Activated naive CD8-positive, alpha-beta T cell treated with anti-CD3 and anti-CD28 coated beads, Interleukin-2, amount 10 ng/mL, durations not matched to agents 7 days and 5 days (primary cell): ENCODE measurements at places on chromosomes 2 and 18. TPM values are rescaled to one million over a fixed set of nuclear protein-coding genes. Genes with fewer than 3 reads are reported as not detected.
A peak's percentile ranks its signal among the peaks of the same experiment; 100 is the strongest.

Gene GPR75
- 3.3 TPM for total RNA-seq

Gene NEB
- 1.2 TPM for total RNA-seq

- no peaks in the 10 kb centered on the region for H3K4me1 ChIP-seq
- H3K27ac ChIP-seq, result no peak overlapping the region
- H3K36me3 ChIP-seq, result no peaks in the 10 kb centered on the region
Measured at GRCh38 chr18:77360315-77361190, 110.9 kb downstream of the GALR1 start.

Gene ANKRD30BL
- total RNA-seq, result 0.20 TPM

- no peaks in the 10 kb centered on the region for H3K36me3 ChIP-seq
- no peak overlapping the region for H3K4me3 ChIP-seq
- H3K27me3 ChIP-seq, result no peaks in the 10 kb centered on the region
- H3K27ac ChIP-seq, result no peak overlapping the region
- DNase-seq, result no peak
- no peaks in the 10 kb centered on the region for H3K4me1 ChIP-seq
Measured at GRCh38 chr2:140667203-140667602, 1463.6 kb downstream of the LRP1B start.

DNA sequence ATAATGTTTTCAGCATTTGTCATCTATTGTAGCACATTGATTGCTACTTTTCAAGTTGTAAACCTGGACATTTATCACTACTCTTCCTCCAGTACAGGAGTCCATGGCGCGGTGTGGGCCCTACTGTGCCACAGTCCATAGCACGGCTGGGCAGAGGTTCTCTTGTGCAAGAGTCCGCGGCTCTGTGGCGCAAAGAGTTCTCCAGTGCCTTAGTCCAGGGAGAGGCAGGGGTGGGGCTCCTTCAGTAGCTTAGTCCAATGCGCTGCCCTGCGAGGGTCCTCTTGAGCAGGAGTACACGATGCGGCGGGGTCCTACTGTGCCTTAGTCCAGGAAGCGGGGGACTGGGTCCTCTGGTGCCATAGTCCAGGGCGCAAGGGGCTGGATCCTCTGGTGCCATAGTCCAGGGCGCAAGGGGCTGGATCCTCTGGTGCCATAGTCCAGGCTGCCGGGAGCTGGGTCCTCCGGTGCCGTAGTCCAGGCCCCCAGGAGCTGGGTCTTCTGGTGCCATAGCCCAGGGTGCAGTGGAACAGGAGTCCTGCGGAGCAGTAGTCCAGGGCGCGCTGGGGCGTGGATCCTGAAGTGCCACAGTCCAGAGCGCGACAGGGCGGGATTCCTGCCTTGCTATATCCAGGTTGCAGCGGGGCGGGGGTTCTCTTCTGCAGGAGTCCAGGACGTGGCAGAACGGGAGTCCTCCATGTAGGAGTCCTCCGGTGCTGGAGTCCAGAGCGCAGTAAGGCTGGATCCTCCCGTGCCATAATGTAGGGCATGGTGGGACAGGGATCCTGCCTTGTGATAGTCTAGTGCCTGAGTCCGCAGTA is 129.3 kb downstream of the CCDC74A start:
- no peaks in the 10 kb centered on the region for H3K36me3 ChIP-seq
- peaks cover 33% of the 10 kb centered on the region for H3K27me3 ChIP-seq
- H3K4me3 ChIP-seq, result no peak overlapping the region

GRCh38 chr2:71629771-71630453 is 176.6 kb downstream of the DYSF start:
- H3K27ac ChIP-seq, result no peak overlapping the region
- no peaks in the 10 kb centered on the region for H3K36me3 ChIP-seq
- peaks cover 24% of the 10 kb centered on the region for H3K27me3 ChIP-seq
- DNase-seq, result no peak

DNA sequence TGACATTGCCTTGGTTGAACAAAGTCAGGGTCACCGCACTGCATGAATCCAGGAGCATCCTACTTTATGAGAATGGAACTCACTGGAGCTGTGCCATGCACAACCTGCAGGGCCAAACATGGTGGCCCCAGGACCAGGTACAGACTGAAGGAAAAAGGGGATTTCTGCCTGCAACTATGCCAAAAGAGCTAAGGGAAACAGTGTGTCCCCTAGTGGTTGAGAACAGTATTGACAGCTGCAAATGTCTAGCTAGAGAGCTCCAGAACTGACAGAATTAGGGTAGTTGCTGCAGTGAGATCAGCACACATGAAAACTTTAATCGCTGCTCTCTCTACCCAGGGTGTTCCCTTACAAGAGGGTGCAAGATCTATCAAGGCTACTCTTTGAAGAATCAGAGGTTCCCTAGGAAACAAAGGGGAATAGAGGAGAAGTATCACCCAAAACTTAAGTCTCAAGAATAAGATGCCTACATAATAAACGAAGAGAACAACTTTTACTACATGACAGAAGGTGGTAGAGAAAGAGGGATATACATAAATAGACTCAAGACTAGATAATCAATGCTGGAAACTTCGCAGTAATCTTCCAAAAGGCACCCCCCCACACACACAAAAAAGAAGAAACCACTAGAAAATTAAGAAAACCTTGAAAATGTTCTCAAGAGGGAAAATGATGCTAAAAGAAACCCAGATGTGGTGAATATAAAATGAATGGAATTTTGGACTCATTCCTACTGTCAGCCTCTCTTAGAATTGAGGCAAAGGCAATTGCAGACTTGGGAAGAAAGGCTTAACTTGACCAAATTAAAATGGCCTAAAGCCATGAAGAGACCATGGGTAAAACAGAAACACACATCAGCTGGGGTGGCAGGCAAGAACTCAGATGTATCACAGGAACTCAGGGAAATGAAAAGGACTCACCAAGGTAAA is 43.6 kb upstream of the IHH start:
- no peak for DNase-seq
- H3K4me3 ChIP-seq, result no peak overlapping the region
- H3K36me3 ChIP-seq, result peaks cover 5% of the 10 kb centered on the region
- peaks cover 2% of the 10 kb centered on the region for H3K27me3 ChIP-seq
- no peak overlapping the region for H3K27ac ChIP-seq

DNA sequence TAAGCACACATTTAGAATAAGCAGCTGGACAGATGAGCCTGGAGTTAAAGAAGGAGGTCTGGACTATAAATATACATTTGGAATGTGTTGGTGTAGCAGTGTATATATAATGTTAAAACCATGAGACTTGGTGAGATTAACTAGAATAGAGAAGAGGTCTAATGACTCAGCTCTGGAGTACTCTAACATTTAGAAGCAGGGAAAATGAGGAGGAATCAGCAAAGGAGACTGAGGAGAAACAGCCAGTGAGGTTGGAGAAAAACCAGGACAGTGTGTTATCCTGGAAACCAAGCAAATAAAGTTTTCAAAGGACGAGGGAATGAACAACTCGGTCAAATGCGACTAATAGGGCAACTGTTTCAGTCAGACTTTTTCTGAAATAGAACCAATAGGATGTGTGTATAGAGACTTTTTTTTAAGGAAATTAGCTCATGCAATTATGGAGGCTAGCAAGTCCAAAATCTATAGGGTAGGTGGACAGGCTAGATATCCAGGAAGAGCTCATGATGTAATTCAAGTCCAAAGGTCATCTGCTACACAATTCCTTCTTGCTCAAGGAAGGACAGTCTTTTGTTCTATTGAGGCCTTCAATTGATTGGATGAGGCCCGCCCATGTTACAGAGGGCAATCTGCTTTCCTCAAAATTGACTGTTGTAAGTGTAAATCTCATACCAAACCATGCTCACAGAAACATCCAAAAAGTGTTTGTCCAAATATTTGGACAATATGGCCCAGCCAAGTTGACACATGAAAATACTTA is 10.8 kb upstream of the SESTD1 start:
- H3K27ac ChIP-seq, result no peak overlapping the region
- no peak for DNase-seq
- H3K27me3 ChIP-seq, result peaks cover 17% of the 10 kb centered on the region
- H3K36me3 ChIP-seq, result no peaks in the 10 kb centered on the region

DNA sequence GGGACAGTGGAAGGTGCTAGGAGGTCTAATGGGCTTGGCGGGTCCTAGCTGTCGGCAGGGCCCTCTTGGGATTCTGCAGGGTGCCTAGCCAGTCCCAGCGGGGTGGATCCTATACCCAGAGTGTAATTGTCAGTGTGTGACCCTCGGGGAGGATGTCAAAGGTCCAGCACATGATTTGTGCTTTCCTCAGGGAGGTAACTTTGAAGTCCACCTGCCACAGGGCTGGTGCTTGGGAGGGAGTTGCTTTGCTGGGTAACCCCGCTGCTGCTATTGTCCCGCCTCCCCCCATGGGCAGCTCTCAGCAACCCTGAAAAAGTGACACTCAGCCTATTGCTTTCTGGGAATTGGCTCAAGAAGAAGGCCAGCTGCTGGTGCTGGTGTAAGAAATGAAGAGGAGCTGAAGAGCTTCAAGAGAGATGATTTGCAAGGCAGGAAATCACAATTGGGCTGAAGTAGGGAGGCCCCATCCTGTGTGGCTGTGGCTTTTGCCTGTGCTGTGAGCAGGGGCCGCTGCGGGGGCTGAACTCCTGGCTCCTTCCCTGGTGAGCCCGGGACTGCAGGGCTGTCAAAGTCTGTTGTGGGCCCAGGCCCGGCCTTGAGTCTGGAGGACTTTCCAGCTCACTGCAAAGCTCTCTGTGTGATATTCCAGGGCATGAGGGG is 36.4 kb downstream of the EMILIN2 start:
- peak overlapping the region; percentile 98 for H3K27ac ChIP-seq
- H3K36me3 ChIP-seq, result peaks cover 13% of the 10 kb centered on the region
- DNase-seq, result peak; percentile 72
- H3K4me1 ChIP-seq, result peaks cover 19% of the 10 kb centered on the region
